ENCODE measurements at places on chromosomes 13 and 19.

DNA sequence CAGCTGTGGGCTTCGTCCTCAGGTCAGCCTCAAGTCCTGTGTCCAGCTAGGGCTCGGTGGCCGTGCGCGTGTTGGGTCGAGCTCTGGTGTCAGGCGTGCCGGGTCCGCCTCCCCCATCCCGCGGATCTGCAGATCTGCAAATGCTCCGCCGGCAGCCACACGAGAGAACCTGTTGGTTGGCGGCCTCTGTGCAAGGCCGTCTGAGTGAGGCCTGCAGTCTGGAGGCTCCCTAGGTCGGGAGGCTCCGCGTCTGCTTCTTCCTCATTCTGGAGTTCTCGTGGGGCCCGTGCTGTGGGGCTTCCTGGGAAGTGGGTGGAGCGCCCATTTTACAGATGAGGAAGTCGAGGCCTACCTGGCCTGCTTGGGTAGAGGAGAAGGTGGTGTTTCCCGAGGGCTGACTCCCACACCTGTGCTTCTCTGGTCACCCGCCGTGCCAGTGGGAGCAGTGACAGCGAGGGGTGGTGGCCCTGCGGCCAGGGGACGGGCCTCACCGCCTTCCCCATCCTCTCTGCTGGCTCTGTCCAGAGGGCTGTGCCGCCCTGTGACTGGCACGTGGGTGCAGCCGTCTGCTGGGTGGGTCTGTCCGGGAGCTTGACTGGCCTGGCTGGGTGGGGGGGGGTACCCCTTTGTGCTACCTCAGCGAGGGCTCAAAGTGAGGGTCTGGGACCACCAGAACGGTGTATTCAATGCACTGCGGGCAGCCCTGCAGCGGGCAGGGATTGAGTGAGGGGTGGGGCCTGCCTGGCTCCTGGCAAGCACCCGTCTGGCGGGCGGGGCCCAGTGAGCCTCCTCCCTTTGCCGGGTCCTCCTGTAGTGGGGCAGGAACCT, 3.3 kb downstream of the CSNK1G2 start:
- DNase-seq: no peak

- no peak for DNase-seq
Observed at GRCh38 chr13:100382785-100383184, 205.8 kb downstream of the GGACT start.

DNA sequence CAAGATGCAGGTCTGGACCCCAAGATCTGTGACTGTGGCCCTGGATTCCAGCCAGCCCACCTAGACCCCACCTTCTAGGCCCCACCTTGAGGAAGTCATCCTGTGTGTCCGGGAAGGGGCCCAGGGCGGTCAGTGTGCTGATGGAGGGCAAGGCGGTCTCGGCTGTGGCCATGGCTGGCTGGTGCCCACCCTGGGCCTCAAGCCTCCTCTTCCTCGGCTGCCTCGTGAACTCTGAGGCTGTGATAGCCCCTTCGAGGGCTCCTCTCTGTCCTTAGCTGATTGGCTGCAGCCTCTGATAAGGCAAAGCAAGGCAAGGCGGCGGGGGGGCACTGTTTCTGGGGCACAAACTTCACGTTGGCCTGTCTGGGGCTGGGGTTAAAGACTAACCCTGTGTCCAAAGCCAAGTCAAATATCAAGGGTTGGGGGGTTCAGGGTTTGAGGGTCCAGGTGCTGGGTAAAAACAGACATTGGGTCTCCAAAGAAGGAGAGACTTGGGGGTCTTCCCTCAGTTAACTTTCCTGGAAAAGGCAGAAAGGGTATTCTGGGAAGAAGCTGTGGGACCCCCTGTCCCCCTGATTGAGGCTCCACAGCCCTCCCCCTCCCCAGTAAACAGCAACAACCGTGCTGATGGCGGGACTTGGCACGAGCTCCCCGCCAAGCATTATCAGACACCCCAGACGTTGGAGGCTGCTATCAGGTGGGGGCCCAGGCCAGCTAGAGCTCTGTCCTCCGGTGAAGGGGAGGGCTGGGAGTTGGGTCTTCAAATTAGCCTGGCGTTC, at the start of gene KLF1:
Gene KLF1, minus strand, starts transcription at position 233 of the 779 bp plus-strand sequence. Its CDS starts 61 bp downstream, at position 172.
- DNase-seq: no peak

DNA sequence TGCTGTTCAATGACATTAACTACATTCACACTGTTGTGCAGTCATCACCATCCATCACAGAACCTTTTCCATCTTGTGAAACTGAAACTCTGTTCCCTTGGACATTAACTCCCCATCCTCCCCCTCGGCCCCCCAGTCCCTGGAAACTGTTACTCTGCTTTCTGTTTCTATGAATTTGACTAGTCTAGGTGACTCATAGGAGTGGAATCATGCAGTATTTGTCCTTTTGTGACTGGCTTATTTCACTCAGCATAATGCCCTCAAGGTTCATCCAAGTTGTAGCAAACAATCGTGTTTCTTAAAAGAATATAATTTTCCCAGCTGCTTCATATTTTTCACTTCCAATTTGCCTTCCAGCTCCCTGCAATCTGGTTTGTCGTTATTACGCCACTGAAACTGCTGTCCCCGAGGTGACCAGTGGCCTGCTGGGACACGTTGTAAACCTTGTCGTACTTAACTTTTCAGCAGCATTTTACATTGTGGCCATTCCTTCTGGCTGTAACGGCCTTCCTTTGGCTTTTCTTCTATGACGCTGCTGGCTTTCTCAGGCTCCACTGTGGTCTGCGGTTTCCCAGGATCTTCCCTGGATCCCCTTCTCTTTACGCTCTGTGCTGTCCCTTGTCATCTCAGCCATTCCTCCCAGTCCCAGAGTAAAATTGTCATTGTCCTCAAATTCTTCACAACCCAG, 74.0 kb downstream of the DHRS12 start:
- DNase-seq: no peak

DNA sequence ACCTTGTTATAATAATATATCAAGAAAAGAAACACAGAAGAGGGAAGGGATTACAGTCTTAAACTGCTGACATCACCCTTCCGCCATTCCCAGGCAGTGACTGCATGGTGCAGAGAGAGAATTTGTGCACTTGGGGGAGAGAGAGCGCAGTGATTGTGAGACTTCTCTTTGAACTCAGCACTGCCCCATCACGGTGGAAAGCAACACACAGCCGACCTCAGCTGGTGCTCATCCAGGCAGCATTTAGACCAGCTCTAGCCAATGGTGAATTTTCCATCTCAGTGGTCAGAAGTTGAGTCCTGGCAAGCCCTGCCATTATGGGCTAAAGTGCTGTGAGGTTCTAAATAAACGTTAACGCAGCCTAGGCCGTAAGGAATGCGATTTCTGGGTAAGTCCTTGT, 1681.5 kb downstream of the EFNB2 start:
- no peak for DNase-seq
